NCI-H446 (cell line): ENCODE measurements at places on chromosomes 3 and 15.

DNA sequence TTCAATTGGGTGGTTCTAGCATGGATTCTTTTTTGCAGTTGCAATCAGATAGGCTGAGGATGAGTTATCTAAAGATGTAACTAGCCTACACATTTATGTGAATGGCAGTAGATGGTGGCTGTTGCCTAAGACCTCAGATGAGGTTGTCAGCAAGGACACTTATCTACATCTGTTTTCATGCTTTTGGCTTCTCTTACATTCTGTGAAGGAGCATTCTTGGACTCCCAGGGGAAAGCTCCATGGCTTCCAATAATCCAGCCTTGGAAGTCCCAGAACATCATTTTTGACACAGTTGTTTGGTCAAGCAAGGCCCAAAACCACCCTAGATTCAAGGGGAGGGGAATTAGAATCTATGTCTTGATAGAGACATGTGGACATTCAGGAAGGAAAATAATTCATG is 332.2 kb upstream of the RBMS3 start:
- no peak for DNase-seq

DNA sequence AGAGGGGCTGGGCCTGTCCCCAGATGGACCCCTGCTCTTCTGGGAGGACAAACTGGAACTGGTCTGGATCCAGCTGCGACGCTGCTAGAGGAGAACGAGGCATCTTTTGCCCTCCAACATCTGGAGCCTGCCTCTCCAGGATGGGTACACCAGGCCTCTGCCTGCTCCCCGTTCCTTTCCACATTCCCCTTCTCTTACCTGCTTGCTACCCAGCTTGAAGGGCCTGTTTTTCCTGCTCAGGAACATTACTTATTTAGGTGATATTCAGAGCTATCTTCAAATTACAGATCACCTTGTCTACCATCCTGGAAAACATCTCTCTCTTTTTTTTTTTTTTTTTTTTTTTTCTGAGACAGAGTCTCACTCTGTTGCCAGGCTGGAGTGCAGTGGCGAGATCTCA is 64.0 kb downstream of the CHRD start:
- no peak for DNase-seq

DNA sequence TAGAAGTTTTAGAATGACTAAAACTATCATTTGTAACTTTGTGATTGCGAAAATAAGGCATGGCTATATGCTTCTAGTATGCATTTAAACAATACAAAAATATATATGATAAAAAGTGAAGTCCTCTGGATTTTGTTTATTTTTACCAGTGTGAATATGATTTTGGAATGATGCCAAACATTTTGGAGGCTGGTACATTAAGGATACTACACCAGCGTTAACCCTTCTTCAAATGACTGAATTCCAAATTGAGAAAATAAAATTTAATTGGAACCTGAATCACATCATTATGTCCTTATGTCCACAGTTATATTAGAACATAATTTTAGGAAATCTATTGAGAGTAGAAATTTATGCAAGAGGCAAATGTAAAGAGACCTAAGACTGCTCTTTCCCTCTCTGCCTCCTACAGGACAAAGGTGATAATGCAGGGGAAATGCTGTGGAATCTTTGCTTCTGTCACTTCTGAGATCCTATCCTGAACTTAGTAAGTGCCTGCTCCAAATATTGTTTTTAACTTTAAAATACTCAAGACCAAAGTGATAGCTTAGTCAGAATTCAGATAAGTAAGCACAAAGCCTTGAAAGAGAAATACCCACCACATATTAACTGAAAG is 121.1 kb upstream of the NANOGP8 start:
- DNase-seq: no peak

- no peak for DNase-seq
These were observed 10.3 kb upstream of the IL12A start for GRCh38 chr3:159978353-159978752.

- no peak for DNase-seq
These were observed 99.8 kb upstream of the FGF7 start for GRCh38 chr15:49323207-49323606.

GRCh38 chr3:128152419-128153155 is 694 bp upstream of the EEFSEC start:
- no peak for DNase-seq

- DNase-seq: no peak
These were observed 10.6 kb downstream of the CHCHD4 start for GRCh38 chr3:14113965-14114635.

DNA sequence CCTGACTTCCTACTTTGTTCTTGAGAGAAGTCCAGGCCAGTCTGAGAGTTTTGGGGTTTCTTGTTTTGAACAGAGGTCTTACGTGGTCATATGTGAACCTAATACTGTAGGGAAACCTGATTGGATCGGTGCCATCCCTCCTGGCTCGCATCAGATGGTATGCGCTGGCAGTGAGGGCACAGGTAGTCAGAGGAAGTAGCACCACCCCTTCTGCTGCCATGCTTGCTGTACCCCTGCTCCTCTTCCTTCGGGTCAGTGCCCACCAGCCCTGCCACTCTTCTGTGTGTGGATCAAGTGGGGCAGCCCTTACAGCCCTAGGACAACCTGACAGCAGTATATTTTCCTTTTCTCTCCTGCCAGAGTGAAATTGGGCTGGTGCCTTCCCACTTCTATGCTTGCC is 39.7 kb downstream of the CHCHD6 start:
- no peak for DNase-seq

- DNase-seq: no peak
These were observed 3.1 kb downstream of the KAT2B start for GRCh38 chr3:20043396-20043795.

- DNase-seq: no peak
These were observed 13.0 kb downstream of the EFCC1 start for GRCh38 chr3:129014148-129014547.

GRCh38 chr15:26890988-26891387 is 24.1 kb downstream of the GABRA5 start:
- DNase-seq: no peak

GRCh38 chr3:33458446-33458845 is 18.2 kb upstream of the UBP1 start:
- DNase-seq: no peak

DNA sequence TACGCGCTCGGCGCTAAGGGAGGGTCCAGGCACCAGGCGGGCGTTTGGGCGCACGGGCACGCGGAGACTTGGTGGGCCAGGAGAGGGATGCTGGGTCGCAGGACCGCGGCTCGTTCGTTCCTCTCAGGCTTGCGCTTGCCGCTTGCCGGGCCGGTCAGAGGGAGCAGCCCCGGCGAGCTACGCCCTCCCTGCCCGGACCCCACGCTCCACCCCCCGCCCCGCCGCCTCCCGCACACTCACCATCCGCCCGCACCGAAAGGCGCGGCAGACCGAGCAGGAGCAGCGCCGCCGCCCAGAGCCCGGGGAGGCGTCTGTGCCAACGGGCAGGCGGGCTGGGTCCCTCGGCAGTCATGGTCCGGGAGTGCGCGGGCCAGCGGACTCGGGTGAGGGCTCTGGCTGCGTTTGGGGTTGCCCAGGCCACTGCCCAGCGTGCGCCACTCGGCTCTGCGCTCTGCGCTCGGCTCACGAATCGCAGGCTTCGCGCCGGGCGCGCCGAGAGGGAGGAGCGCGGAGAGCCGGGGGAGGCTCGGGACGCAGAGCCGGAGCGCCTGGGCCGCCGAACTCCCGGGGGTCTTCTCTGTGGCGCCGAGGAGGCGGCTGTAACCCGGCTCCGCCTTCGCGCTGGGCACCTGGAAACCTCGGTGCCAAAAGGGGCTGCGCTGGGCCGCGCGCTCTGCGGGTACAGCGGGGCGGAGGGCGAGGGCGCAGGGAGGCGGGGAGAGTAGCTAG is at the start of gene SUSD5:
Gene SUSD5, minus strand, starts transcription at position 365 of the 729 bp plus-strand sequence. Its CDS starts 13 bp downstream, at position 352.
- no peak for DNase-seq

- DNase-seq: peak; percentile 86
These were observed 309.7 kb downstream of the LSAMP start for GRCh38 chr3:116135457-116136085.

DNA sequence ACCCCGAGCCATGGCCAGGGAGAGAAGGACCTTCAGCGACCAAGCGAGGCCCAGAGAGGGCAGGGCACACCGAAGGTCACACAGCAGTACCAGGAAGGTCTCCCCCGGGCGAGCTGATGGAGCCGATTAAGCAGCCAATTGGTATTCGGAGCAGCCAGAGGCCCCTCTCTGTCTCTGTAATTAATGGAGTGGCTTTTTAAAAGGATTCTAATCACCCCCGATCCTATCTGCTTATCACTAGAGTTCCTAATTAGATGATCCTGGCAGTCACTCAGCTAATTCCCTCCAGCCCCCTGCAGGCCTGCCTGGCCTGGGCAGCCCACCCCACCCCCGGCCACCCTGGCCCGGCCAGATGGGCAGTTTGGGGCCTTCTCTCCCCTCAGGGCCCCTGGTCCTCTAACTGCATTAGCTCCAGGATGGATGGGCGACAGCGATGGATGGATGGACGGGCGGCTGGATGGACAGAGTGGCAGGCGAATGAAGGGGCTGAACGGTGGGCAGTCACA is 1.6 kb upstream of the DNAJB8 start:
- no peak for DNase-seq

DNA sequence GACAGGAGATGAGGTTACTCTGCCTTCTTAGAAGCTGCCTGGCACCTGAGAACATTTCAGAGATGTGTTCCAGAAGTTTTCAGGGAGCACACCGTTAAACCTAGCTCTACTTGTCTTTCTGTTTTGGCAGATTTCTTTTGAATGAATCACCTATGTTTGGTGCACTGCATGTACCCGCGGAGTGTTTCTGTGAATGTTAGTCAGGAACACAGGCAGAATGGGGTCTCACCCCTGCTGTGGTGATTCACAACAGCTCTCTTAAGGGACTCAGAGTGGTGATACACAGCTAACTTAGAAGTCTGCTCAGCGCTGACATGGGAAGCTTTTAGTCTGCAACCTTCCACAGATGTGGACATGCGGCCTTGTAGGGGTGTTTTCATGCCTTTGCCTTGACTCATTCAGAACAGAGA is 24.0 kb downstream of the TSEN2 start:
- no peak for DNase-seq

- DNase-seq: no peak
These were observed 53.0 kb upstream of the GOLGA8A start for GRCh38 chr15:34490417-34491193.

GRCh38 chr3:192840143-192840836 is 77.4 kb downstream of the MB21D2 start:
- DNase-seq: no peak

- no peak for DNase-seq
These were observed 2.2 kb upstream of the MB21D2 start for GRCh38 chr3:192919901-192920300.

DNA sequence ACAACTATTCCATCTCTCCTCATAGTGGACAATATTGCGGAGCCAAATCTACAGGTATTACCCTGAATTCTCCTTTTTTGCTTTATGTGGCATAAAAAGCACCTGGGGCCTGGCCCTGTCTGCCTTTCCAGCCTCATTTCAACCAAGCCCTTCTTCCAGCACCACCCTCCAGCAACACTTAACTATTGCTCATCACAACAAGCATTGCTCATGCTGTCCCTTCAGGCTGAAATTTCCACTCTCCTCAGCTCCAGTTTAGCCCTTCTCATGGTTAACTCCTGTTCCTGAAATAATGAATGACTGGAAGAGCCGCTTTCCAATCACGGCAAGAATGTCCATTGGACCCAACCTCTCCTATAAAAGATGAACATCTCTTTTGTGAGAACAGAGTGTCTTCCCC is 107.4 kb downstream of the P2RY1 start:
- DNase-seq: no peak

GRCh38 chr15:41561777-41562145 is 2.7 kb downstream of the TYRO3 start:
- DNase-seq: no peak

- no peak for DNase-seq
These were observed 181.6 kb upstream of the RBMS3 start for GRCh38 chr3:29099296-29099695.

- DNase-seq: no peak
These were observed 558.1 kb downstream of the RSL24D1 start for GRCh38 chr15:54638666-54639065.

DNA sequence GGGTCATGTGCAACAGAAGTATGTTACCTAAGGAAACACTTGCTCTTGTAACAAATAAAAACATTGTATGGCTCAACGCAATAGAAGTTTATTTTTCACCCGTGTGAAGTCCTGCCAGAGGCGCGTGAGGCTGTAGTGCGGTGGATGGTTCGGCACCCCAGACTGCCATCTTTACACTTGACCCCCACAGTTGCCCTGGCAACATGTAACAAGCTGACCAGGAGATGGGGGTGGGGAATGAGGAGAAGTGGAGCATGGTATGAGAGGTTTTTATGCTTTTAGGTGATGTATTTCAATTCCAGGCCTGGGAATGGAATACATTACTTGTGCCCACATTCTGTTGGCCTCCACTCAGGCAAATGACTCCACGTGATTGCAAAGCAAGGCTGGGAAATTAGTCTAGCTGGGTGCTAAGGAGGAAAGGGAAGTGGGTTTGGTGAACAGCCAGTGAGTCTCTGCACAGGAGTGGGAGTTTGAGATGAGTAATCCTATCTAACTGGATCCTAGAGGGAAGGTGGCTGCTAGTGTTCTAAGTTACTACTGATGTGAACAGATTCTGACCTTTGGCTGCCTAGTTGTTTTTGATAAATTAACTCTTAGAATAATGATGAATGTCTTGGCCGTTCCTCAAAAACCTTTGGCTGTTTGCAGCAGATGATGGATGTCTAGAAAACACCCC is 33.8 kb upstream of the GREM1 start:
- peak; percentile 32 for DNase-seq

DNA sequence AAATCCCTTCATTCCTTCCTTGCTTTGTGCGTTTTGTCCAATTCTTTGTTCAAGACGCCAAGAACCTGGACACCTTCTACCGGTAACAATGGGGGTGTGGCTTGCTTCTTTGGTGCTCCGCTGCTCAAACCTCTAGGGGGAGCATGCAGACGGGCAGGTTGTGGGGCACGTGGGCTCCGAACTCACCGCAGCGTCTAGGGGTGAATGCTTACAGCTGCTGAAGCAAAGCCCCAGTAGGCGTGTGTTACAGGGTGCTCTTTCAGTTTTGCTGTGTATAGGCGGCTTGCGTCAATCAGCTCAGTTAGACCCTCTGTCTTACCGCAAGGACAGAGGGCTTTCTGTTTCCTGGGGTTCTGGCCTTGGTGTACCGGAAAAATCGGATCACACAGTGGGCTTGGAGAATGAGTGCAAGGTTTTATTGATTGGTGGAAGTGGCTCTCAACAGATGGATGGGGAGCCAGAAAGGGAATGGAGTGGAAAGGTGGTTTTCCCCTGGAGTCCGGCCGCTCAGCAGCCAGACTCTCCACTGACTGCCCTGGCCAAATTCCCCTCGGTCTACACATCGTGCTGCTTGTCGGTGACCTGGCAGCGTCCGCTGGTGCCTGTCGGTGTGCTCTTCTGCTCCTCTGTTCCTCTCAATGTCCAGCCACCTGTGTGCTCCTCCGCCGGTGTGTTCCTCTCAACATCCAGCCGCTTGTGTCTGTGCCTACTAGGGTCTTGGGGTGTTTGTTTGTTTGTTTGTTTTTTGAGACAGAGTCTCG is 1.2 kb upstream of the LRRC34 start:
- DNase-seq: no peak
